ENCODE measurements at places on chromosomes 1 and 21.

DNA sequence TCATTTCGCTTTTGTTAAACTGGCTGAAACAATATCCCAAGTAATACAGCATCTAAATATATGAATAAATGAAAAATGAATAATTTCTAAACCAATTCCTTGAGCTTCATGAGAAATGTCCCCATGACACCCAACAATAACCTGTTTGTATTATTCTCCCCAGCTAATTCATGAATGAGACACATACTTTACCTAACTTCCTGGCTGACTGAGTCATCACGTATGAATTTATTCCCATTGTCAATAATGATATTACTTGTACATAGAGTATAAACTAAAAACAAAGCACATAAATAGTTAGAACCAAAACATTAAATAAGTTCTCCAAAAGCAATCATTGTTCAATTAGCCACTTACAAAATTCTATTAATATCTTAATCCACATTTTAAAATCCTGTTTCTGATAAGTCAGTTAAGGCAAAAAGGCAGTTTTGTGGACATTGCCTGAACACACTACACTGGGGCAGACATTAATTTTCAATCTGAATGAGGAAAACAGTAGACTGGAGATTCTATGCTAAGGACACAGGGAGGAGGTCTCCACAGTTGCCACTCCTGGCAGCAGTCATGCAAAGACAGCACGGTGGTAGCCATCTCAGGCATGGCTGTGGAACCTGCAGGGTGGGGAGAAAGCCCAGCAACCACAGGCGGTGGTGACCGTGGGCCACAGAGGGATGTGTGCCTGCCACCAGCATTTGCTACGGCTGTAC is 48.2 kb downstream of the SLC9C2 start:
- no peak for DNase-seq

- no peak for DNase-seq
These were observed 106.8 kb downstream of the RAVER2 start for GRCh38 chr1:64851664-64852063.

GRCh38 chr1:231522038-231522437 is 6.4 kb upstream of the TSNAX start:
- no peak for DNase-seq

- DNase-seq = no peak
These were observed 7.8 kb upstream of the P3R3URF start for GRCh38 chr1:46183926-46184557.

- no peak for DNase-seq
These were observed 314.3 kb downstream of the HHIPL2 start for GRCh38 chr1:222233444-222234158.

DNA sequence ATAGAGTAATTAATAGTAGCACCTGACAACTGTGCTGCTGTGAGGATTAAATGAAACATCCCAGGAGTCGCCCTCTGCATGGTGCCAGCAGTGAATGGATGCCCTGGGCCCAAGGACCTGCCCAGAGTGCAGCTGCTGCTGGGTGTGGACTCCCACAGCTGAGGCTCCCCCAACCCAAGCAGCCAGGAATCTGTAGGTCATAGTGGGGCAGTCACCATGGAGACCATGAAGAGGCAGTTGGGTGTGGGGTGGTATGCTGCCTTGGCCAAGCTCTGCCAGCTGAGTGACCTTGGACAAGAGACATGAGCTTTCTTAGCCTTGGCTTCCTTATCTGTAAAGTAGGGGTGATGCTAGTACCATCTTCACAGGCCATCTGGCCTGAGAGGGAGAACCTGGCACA is 9.4 kb downstream of the OLIG2 start:
- DNase-seq = no peak

DNA sequence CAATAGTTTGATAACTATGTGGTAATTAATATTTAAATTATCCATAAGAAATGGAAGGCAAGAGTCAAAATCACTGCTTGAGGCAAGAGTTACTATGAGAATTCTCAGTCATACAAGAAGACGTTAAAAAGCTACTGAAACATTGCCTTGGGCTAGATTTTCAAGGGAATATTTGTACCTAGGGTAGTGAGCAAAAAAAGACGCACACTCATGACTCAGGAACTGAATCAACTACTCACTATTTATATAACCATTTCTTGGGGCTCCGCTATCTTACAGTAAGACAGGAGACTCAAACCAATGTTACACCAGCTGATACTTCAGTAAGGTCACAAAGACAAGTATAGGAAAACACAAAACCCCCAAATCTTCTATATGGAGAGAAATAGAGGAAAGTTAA is 151.5 kb upstream of the RNPC3 start:
- no peak for DNase-seq

GRCh38 chr1:182917378-182917777 is 35.6 kb downstream of the SHCBP1L start:
- no peak for DNase-seq

DNA sequence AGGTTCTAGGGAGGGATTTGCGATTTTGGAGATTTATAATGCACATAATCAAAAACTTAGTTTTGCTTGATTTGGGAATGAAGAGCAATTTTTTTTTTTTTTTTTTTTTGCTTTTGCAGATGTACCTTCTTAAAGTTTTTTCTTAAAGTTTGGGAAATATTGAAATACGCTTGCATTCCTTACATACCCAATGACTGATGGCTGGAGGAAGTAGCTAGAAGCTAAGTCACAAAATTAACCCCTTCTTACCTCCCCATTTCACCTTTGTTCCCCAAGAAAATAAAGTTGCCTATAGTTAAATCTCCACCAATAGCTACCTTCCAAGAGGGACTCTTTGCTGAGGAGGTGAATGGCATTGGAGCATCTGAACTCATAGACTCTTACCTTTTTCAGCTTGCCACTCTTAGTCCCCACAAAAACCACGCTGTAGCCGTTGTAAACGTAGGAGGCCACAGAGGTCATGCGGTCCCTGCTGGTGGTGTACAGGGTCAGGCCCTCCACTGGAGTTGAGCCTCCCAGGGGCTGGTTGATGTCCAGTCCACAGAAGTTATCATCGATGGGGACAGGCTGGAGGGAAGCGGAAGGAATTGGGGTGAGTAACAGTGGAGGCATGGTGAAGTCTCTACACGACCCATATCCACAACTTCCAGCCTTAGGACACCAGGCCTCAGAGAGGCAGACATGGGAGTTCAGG is 34.1 kb downstream of the PLXNA2 start:
- DNase-seq = no peak

- DNase-seq = no peak
These were observed 884 bp upstream of the LRRC8C start for GRCh38 chr1:89631816-89632656.

DNA sequence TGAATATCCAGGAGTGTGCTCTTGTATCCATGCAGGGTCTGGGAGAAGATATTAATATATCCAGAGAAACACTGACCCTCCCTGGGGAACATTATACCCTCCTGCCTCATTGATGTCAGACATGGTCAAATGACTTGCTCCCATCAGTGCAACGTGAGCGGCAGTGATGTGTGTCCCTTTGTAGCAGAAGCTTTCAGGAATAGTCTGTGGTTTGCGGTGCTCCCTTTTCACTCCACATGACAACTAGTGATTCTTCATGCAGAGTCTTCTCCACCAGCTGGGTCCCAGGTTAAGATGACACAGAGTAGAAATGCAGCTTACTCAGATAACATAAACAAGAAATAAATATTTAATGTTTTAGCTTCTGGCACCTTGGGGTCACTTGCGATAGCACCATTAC is 31.9 kb upstream of the LYPD8 start:
- no peak for DNase-seq

- no peak for DNase-seq
These were observed 6.1 kb upstream of the HEYL start for GRCh38 chr1:39645411-39646043.
